Activated CD4-positive, alpha-beta T cell treated with anti-CD3 and anti-CD28 coated beads for 24 hours (primary cell): ENCODE measurements at places on chromosomes 3 and 15.

DNA sequence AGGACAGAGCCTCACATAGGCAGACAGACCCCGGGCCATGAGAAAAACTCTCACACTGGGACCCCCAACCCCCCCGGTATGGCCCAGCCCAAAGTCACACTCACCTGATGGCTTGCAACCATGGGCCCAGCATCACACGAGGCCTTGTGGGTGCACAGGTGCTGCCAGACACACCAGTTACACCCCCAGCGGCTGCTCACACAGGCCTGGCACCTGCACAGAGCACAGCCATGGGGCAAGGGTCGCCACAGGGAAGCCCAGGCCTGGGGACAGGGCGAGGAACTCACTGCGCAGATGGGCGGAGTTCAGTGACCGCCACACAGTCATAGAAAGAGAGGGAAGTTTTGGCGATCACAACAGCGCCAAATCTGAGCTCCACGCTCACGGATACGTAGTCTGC, 9.3 kb downstream of the PLXNB1 start:
- DNase-seq = no peak

- DNase-seq = no peak
These were observed 3.7 kb downstream of the SSR3 start for GRCh38 chr3:156551261-156551660.

GRCh38 chr15:70274255-70274880, 176.7 kb upstream of the TLE3 start:
- no peak for DNase-seq

DNA sequence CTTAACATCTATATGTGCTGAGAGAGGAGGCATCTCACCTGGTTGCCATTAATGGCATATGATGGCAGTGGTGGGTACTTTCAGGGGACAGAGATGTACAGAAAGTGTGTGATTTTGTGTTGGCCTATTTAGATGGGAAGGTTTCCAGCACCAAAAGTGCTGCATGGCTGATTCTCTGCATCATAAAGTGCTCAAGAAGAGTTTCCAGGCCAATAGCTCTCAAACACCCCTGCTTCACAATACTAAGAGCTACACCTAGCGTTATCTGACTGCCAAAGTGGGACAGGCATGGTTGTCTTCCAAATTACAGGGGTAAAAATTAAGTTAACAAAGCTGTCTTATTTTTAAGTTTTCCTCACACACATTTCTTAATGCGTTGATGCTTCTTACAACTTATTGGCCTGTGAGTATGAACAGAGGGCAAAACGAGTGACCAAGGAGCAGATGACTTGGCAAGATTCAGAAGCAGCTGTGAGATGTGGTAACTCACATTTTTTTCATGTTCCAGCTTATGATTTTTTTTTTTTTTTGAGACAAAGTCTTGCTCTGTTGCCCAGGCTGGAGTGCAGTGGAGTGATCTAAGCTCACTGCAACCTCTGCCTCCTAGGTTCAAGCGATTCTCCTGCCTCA, 41.4 kb upstream of the VEPH1 start:
- DNase-seq = no peak

- no peak for DNase-seq
These were observed 103.8 kb upstream of the KLF13 start for GRCh38 chr15:31222773-31223341.

DNA sequence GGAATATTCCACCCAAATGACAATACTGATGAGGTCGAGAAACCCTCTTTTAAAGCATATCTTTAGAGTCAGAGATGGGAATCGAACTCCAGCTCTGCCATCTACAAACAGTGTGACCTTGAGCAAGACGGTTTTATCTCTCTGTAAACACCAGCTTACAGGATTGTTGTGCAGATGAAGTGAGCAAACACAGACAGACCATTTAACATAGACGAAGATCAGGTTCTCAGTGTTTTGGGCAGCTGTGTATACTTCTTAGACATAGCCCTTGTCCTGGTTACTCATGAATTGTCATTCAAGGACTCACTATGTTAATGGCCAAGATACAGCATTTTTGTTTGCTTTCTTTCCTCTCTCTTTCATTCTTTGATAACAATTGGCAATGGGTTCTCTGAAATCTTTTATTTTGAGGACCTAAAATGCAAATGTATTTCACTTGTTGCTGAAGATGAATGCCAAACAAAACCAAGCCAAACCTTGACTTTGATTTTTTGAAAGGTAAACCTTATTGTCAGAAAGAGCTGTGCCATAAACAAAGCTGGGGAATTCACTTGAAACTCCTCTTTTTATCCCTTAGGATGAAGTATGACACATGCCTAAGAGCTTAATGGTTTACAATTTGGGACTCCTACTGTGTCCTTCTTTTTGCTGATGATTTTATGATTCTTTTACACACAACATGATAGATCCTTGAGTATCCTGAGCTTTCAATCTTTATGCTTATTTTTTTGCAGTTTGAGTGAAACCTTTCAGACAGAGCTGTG, 250.0 kb upstream of the PDZRN3 start:
- DNase-seq = no peak

GRCh38 chr15:88894348-88894818, 961 bp downstream of the HAPLN3 start:
- peak; percentile 82 for DNase-seq

DNA sequence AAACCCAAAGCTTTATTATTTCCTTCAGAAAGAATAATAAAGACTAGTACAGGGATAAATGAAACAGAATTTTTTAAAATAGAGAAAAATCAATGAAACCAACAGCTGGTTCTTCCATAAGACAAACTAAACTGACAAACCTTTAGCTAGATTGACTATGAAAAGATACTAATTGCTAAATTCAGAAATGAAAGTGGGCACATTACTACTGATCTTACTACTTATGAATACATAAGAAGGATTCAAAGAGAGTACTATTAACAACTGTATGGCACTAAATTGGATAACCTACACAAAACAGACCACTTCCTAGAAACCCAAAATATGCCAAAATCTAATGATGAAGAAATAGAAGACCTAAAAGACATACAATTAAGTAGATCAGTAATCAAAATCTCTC, 278.2 kb downstream of the ISL2 start:
- no peak for DNase-seq

GRCh38 chr15:56894601-56895000, 23.8 kb upstream of the TCF12 start:
- no peak for DNase-seq

DNA sequence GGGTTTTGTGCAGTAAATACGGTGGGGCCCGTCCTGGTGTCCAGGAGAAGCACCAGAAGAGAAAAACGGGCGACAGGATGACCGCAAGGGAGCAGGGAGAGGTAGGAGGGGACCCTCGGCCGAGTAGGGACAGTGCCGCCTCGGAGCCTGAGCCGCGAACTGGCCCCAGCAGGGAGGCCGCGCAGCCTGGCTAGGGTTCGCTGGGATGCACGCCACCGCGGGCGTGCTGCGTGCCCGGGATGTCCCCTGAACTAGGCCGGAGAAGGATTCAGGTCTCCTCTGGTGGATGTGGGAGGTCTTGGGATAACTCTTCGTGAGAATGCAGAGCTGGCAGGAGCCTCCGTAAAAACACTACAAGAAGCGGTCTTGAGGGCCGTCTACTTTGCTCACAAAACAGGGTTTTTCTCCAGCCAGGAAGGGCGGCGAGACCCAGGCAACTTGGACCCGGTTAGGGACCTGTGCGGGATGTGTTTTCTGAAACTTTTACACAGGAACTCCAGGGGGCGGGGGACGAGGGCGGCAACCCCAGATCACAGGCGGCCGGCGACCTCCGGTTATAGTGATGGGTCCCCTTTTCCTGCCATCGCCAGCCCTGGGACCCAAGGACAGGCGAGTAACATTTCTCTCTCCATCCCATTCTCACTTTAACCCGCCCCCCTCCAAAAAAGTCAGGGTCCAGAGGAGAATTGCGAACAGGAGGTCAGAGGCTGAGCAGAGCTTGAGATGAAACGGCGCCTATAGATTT, 35.5 kb downstream of the NR2F2 start:
- no peak for DNase-seq

DNA sequence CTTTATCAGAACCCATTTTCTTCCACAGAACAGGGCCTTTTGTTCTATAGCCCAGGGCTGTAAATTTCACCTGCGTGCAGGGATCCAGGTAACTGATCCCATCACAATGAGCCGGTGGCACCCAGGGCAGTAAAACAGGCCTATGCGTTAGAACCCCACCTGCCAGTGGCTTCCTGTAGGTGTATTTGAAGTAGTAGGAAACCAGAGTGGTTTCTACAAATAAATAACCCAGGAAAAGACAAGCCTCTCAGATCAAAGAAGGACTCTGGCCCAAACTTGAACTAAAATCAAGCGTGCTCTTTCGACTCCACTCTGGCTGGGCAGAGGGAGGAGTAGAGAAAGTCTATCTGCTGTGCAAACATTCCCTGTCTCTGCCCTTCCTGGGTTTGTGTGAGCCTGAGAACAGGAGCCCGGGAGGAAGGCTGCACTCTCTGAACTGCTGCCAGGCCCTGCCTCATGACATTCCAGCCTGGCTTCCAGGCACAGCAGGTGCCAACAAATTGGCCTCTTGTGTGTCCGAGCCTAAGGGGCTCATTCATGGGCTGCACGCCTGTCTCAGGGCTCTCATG, 77.7 kb downstream of the CEMIP start:
- DNase-seq = no peak

GRCh38 chr3:191972714-191973398, 511.9 kb downstream of the PYDC2 start:
- no peak for DNase-seq

DNA sequence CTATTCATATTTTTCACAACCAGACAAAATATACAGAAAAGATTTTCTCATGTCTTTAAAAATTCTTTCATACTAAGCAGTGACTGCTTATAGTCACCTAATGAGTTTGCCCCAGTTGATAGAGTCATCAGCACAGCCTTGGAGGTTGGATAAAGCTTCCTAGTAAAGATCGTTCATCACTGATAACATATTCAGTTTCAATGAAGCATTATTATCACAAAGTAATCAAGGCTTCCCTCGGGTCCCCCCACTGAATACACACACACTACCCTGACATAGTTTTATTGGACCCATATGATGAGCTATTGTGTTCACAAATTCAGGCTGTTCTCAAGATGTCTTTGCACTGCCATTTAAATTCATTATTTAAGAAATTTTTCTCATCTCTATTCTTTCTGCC, 297.8 kb downstream of the KCNH8 start:
- no peak for DNase-seq

GRCh38 chr3:27533718-27534573, 49.8 kb upstream of the SLC4A7 start:
- DNase-seq = no peak

DNA sequence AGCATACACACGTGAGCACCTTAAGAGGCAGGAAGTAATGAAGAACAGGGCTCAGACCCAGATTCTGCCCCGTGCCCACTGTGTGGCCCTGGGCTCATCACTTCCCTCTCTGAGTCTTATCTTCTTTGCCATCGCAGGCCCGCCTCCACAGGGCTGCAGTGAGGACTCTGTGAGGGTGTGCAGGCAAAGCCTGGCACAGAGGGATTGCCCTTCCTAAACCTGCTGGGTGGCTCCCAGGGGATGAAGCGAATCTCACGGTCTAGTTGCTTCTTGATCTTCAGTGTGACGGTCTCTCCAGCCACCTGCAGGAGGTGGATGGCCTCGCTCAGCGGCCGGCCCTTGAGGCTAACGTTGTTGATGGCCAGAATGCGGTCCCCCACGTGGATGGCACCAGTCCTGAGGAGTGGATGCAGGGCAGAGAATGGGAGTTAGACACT, 32.8 kb downstream of the GRIP2 start:
- no peak for DNase-seq

GRCh38 chr3:43792904-43793303, 102.2 kb downstream of the ABHD5 start:
- DNase-seq = no peak
